ENCODE measurements at places on chromosomes 12 and 14.

- no peak for DNase-seq
Measured at GRCh38 chr14:99118046-99118721, 153.8 kb downstream of the BCL11B start.

- no peak for DNase-seq
Measured at GRCh38 chr14:100667656-100668055, 59.0 kb upstream of the DLK1 start.

- peak; percentile 41 for DNase-seq
Measured at GRCh38 chr14:84646786-84647500, 883.0 kb upstream of the FLRT2 start.

DNA sequence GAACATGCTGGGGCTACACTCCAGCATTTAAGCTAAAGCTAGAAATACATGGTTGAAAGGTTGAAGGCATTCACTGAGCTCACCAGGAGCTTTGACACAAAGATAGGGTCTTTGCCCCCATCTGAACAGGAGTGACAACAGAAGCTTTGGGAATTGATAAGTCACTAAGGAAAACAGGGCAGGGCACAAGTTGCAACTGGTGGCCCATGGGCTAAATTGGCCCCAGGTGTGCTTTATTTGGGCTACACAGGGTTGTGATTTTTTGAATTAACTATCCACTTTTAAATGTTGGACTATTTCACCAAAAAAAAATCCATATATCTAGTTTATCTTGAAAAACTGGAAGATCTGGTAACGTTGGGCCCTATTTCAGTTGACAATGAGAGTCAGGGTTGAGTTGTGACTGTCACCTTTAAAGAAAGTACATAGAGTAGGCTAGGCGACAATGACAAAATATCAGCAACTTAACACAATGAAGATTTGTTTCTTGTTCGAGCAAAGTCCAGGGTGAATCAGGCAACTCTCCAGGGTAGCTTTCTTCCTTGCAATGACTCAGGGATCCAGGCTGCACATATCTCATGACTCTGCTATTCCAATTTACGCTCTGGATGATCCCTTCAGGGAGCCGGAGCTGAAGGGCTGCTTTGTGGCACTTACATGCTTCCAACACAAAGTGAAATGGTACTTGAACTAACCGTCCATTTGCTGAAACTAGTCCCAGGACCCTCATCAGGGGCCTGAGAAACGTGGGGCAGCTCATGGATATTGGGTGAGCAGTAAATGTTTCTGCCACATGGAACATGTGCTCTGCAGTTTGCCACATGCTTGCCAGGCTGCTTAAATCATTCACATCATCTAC, 13.3 kb upstream of the EIF4B start:
- DNase-seq: no peak

- DNase-seq: no peak
Measured at GRCh38 chr12:53533471-53533870, 26.2 kb upstream of the NPFF start.

DNA sequence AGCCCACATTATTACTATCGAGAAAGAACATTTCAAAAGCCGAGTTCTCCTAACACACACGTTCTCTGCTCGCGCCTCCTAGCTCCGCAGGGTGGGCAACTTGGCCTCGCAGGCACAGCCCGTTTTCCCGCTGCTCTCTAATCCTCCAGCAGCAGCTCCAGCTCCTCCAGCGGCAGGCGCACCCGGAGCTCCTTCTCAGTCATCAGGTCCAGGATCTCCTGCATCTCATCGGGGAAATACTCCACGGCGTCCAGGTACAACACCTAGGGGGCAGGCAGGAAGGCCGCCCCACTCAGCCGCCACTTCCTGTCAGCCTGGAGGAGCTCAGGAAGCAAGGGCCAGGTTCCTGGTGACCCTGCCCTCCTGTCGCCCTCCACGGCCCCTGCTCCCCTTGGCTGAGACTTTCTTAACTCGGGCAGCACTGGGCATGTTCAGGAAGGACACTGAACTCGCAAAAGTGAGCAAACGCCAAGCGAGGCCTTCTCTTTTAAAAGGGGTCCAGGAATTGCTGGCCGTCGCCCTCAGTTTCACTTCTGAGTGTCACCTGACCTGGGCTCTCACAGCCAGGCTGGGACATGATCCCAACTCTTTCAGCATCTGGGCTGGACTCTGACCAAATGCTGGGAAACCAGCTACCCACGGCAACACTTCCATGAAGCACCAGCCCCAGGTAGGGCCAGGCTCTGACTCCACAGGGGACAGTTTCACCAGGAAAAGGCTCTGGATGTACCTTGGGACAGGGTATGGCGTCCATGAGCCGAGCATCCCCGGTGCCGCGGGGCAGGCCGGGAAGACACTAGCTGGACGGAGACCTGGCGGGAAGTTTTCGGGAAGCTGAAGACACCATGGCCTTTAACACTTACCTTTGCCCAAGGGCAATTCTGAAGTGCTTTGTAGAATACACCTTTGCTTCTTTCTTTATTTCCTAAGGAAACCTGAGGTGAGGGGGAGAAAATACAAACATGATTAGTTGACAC, 22.1 kb downstream of the PSMC1 start:
- no peak for DNase-seq

GRCh38 chr14:39762576-39763401, 330.6 kb upstream of the FBXO33 start:
- DNase-seq: no peak

GRCh38 chr12:76020731-76021672, 10.6 kb downstream of the PHLDA1 start:
- peak; percentile 98 for DNase-seq

- peak; percentile 34 for DNase-seq
Measured at GRCh38 chr12:82383930-82384552, 25.7 kb downstream of the METTL25 start.

- no peak for DNase-seq
Measured at GRCh38 chr14:24145690-24146452, 539 bp downstream of the PSME2 start.

GRCh38 chr14:58671436-58671835, 33.7 kb downstream of the DACT1 start:
- no peak for DNase-seq

- DNase-seq: no peak
Measured at GRCh38 chr14:80393766-80394165, 182.5 kb upstream of the DIO2 start.

Measured in astrocyte of the cerebellum (primary cell).